ENCODE measurements at places on chromosomes 2 and 18. TPM values are rescaled to one million over a fixed set of nuclear protein-coding genes. Genes with fewer than 3 reads are reported as not detected.

DNA sequence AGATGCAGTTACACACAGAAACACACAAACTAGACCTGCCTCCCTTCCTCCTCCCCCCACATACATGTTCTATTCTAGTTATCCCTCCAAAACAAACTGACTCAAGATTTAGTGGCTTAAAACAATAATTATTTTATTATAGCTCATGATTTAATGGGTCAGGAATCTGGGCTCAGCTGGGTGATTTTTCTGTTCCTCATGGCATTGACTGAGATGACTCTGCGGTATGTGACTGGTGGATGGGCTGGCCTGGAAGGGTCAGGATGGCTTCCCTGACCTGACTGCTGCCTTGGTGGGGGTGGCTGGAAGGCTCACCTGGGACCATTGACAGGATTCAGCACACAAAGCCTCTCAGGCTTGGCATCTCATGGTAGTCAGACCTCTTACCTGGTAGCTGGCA lies 33.7 kb upstream of the NTSR2 start:
- no peak for DNase-seq

The TLX2 gene
- polyA plus RNA-seq: not detected

The KCNG3 gene
- polyA plus RNA-seq: not detected

The GKN2 gene
- polyA plus RNA-seq: not detected

DNA sequence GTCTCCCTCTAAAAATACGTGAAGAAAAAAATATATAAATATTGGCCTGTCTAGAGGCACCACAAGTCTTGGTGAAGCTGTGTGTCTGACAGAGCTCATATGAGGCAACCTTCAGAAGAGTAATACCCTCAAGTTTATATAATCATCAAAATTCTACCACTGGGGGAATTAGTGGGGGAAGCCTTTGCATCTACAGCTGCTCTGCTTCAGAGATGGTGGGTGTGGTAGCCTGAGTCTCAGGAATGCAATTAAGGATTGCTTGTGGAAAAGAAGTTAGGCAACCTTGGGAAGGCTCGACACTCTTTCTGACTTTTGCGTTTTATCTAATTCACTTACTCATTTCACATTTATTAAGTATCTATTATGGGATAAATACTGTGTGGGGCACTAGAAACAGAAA lies 17.4 kb downstream of the TPGS2 start:
- no peak for DNase-seq

DNA sequence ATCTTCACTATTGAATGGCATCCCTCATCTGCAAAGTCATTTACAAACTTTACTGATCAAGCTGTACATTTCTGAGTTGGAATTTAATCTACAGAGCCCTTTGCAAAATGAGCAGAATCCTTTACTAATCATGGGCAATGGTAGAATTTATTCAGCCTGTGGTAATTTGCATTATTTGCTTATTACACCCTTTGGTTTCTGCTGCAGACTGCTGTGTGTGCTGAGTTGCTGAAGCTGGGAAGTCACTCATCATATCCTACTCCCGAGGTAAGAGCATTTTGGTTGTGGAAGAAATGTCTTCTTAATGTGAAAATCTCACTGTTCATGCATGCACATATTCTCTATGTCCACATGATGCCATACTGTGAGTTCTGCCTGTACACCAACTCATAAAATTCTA lies 357.4 kb upstream of the SLC39A10 start:
- no peak for DNase-seq

DNA sequence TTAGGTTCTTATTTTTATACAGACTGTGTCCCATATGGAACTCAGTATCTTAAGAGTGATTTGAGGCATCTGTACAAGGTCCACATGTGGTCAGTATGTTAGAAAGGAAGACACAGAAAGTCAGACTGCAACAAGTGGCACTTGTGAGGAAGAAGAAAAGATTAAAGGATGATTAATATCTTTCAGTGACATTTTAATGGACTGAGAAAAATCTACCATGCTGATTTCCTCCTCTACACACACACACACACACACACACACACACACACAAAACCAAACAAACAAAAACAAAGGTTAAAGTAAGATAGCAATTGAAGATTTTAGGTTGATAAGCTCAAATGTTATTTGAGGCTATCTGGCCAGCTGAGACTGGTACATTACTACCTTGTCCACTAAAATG lies 94.5 kb upstream of the CHRNA1 start:
- DNase-seq: no peak

DNA sequence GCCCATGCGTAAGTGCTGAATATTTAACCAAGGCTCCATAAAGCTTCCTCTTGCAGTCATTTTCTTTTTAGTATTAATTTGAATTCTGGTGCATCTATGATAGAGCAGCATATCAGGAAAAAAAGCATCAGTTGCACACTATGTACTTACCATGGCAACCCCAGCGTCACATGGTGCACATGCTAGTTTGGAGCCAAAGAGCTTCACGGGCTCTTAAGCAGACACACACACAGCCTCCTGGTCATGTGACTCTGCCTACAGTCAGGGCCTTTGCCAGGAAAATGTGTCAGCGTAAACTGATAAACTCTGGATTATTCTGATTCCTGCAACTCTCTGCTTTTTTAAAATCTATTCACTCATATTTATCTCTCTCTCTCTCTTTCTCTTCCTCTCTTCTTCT lies 30.2 kb downstream of the NYAP2 start:
- peak; percentile 27 for DNase-seq

The PAX8 gene
- 0.52 TPM for polyA plus RNA-seq

Data from muscle of arm (tissue), 14 donors.